ENCODE measurements at places on chromosomes 3 and 15. TPM values are rescaled to one million over a fixed set of nuclear protein-coding genes. Genes with fewer than 3 reads are reported as not detected.

Gene APOD
- polyA plus RNA-seq = 13.7 TPM

Gene ACKR2
- polyA plus RNA-seq = 2.0 TPM

Gene TM4SF1
- polyA plus RNA-seq = 84.1 TPM

Gene TLR9
- 0.23 TPM for polyA plus RNA-seq

Gene CTXN2
- polyA plus RNA-seq = not detected

Gene ACTC1
- 1.1 TPM for polyA plus RNA-seq

Gene CPNE4
- polyA plus RNA-seq = 0.27 TPM

Gene DUOX2
- polyA plus RNA-seq = 0.04 TPM

Gene MESP2
- 0.51 TPM for polyA plus RNA-seq

Gene NR2E3
- 0.44 TPM for polyA plus RNA-seq

Gene MKRN2OS
- polyA plus RNA-seq = 1.2 TPM

Gene SUCNR1
- 16.8 TPM for polyA plus RNA-seq

Gene SLC24A5
- polyA plus RNA-seq = 0.17 TPM

Gene SLC2A2
- polyA plus RNA-seq = 15.3 TPM

Gene CCR3
- polyA plus RNA-seq = not detected

Gene POPDC2
- 3.5 TPM for polyA plus RNA-seq

Gene TRAT1
- polyA plus RNA-seq = not detected

Gene SLC28A2
- polyA plus RNA-seq = 0.46 TPM

Gene CSNK1G1
- polyA plus RNA-seq = 20.5 TPM

Gene SLCO2A1
- polyA plus RNA-seq = 22.0 TPM

Gene GMNC
- polyA plus RNA-seq = 4.2 TPM

Gene CP
- 0.64 TPM for polyA plus RNA-seq

Gene ACY1
- 102 TPM for polyA plus RNA-seq

Gene MYL3
- polyA plus RNA-seq = 21.8 TPM

Gene TGM5
- not detected for polyA plus RNA-seq

Gene SPTBN5
- polyA plus RNA-seq = 2.6 TPM

Gene GNAT1
- polyA plus RNA-seq = not detected

Gene SST
- polyA plus RNA-seq = 0.48 TPM

Gene GOLGA6L4
- 11.6 TPM for polyA plus RNA-seq

Gene SEMA7A
- polyA plus RNA-seq = 7.6 TPM

Gene SPATA16
- not detected for polyA plus RNA-seq

Gene IL5RA
- polyA plus RNA-seq = 0.64 TPM

Gene FEZF2
- not detected for polyA plus RNA-seq

Gene CYP1A2
- polyA plus RNA-seq = not detected

Gene APBA2
- 11.4 TPM for polyA plus RNA-seq

Gene FOXL2NB
- not detected for polyA plus RNA-seq

Gene PCCB
- polyA plus RNA-seq = 66.6 TPM

Gene CFAP91
- polyA plus RNA-seq = 24.1 TPM

Gene ANKRD34C
- 0.08 TPM for polyA plus RNA-seq

Gene SLC28A1
- polyA plus RNA-seq = 5.8 TPM

Gene ERC2
- polyA plus RNA-seq = 2.7 TPM

Gene TUSC7
- not detected for polyA plus RNA-seq

Gene RAF1
- polyA plus RNA-seq = 108 TPM

Gene TEX264
- 59.2 TPM for polyA plus RNA-seq

Gene GRAMD2A
- polyA plus RNA-seq = 10.0 TPM

Gene SEMA3F
- polyA plus RNA-seq = 76.4 TPM

Gene TMC3
- 0.10 TPM for polyA plus RNA-seq
